ENCODE measurements at places on chromosomes 6 and 20.

DNA sequence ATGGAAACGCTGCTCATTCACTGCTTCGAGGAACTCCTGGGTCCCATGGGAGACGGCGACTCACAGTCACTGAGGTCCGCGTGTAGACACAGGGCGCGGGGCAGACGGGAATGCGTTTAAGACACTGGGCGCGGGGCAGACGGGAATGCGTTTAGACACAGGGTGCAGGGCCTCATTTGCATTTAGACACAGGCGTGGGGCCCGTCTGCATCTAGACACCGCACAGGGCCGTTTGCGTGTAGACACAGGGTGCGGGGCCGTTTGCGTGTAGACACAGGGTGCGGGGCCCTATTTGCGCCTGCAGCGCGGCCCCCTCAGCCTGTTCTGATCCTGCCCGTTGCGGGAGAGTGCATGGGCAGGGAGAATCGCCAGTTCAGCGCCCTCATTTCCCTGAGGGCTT lies 10.4 kb downstream of the DACT2 start:
- no peak for DNase-seq

GRCh38 chr6:68615938-68616337 lies 19.1 kb upstream of the ADGRB3 start:
- no peak for DNase-seq

- no peak for DNase-seq
Measured at GRCh38 chr20:32019156-32019510, 8.9 kb downstream of the CCM2L start.

- no peak for DNase-seq
Measured at GRCh38 chr6:24549674-24550353, 55.0 kb downstream of the ALDH5A1 start.

GRCh38 chr20:46630306-46630705 lies 21.0 kb downstream of the SLC13A3 start:
- DNase-seq = no peak

DNA sequence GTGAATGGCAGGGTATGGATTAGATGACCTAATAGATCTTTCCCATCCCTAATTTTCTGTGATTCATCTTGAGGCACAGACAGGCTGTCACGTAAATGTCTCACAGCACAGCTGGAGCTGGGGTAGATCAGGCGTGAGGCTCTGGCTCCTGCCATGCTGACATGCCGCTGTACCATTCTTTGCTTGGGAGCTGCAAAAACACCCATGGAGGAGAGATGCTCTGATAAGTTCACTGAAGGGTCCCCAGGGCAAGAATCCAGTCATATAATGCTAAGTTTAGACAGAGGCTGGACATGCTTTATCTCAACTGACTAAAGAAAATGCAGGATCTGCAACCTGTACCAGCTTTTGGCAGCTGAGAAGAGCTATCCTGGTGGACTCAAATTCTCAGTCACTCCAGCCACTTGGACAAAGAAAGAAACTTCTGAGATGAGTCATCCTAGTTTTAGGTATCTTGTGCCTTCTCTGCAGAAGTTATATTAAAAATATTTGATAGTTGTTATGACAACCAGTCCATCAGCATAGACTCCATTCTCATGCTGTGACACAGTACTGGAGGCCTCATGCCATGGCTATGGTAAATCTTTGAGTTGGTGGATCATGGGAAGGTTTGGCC lies 185.1 kb upstream of the RAB32 start:
- DNase-seq = peak; percentile 69

GRCh38 chr6:146859795-146860495 lies 261.2 kb downstream of the ADGB start:
- peak; percentile 45 for DNase-seq

- DNase-seq = peak; percentile 79
Measured at GRCh38 chr20:31606804-31607639, 1.9 kb downstream of the ID1 start.

- DNase-seq = no peak
Measured at GRCh38 chr20:34970846-34971560, 15.3 kb downstream of the MYH7B start.

- no peak for DNase-seq
Measured at GRCh38 chr6:69027861-69028260, 392.8 kb downstream of the ADGRB3 start.

DNA sequence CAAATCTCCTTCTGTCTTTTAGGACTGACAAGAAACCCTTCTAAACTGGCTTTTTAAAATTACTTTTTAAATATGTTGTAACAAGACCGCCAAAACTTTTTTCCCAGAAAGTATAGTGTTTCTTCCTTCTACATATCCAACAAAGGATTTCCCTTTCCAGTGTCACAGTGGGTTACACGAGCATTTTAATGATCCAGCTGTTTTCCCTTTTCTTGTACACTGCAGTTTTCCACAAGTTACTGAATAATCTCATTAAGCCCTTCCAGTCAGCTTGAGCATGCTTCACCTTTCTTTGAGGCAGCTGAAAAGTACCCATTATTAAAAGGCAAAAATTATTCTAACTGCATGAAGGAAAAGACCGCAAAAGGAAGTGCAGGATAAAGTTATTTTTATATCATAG lies 48.6 kb downstream of the CD24 start:
- DNase-seq = no peak

DNA sequence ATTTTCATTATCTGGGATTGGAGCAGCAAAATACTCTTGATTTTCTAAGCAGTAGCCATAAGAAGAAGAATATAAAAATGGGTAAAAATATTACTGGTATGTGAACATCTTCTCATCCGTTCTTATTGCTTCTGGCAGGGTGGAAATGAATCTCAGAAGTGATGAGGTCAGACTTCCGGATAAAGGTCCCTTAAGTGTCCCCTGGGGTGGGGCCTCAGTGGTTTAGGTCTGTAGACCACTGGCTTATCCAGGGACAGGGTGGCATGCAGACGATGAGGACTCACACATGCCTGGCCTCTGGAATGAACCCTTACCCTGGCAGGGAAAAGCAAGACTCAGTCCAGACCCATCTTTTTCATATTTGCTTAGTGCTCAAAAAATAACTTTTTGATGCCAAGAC lies 143.3 kb downstream of the UST start:
- peak; percentile 6 for DNase-seq

GRCh38 chr6:167956983-167957492 lies 40.4 kb upstream of the KIF25 start:
- DNase-seq = peak; percentile 18

DNA sequence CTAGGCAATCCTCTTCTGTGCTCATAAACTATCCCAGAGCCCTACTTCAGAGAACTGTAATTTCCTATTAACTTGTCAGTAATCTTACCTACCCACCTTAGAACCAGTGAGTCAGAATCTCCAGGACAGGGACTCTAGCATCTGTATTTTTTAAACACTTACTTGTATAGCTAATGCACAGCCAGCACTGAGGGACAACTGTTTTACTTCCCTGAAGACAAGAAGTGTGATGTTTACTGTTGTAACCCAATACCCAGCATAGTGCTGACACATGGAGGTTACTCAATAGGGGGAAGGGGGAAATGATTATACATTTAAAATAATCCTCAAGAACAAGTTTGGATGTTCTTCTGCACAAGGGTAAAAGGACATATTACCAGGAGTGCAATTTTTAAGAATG lies 130.8 kb downstream of the BTBD9 start:
- DNase-seq = peak; percentile 63

DNA sequence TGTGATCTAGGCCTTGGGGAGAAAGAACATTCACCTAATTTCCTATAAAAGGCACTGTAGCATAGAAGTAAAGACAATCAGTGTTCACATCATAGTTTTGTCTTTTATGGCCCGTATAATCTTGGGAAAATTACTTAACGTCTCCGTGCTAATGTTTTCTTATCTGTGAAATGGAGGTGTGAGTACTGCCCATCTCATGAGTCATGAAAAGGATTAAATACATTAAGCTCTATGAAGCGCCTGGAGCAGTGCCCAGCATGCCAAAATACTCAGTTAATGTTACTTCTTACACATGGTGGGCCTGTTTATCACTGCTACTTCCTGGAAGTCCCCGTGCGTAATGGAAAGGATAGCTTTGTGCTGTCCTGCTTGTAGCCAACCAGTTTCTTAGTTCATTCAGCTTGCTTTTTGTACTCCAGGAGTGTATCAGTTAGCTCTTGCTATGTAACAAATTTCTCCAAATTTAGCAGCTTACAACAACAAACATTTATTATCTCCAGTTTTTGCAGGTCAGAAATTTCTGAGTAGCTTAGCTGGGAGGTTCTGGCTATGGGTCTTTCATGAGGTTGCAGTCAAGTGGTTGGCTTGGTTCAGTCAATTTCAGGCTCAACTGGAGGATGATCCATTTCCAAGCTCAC lies 103.6 kb upstream of the BMP2 start:
- no peak for DNase-seq

GRCh38 chr6:14975471-14975817 lies 270.4 kb upstream of the JARID2 start:
- peak; percentile 45 for DNase-seq

DNA sequence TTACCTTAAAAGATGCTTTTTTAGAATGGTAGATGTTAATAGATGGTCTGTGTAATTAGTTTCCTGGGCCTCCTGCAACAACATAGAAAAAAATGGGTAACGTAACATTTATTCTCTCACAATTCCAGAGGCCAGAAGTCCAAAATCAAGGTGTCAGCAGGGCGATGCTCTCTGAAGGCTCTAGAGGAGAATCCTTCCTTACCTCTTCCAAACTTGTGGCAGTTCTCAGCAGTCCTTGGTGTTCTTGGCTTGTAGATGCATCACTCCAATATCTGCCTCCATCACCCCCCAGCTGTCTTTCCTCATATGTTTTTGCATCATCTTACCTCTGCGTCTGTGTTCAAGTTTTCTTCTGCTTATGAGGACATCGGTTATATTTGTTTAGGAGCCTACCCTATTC lies 107.9 kb downstream of the SCAF8 start:
- no peak for DNase-seq

Data from fibroblast of mammary gland (primary cell).